ENCODE measurements at places on chromosomes 3 and 15. TPM values are rescaled to one million over a fixed set of nuclear protein-coding genes. Genes with fewer than 3 reads are reported as not detected.

The DCP1A gene
- total RNA-seq = 25.1 TPM

The EIF2A gene
- total RNA-seq = 91.9 TPM

The SLC9A9 gene
- 15.6 TPM for total RNA-seq

The TRIM42 gene
- not detected for total RNA-seq

The LTF gene
- total RNA-seq = 53.5 TPM

The CLDN1 gene
- 5.2 TPM for total RNA-seq

The LCMT2 gene
- total RNA-seq = 6.9 TPM

The GALNT15 gene
- total RNA-seq = 9.8 TPM

The FOXB1 gene
- total RNA-seq = not detected

Measured in lower lobe of right lung (tissue), 2 donors.